Umbilical cord (tissue), 2 donors: ENCODE measurements at places on chromosomes 12 and 14.

GRCh38 chr14:89251061-89251460 is 166.0 kb downstream of the FOXN3 start:
- DNase-seq: no peak

GRCh38 chr14:82431031-82431430 is 897.4 kb upstream of the SEL1L start:
- no peak for DNase-seq

DNA sequence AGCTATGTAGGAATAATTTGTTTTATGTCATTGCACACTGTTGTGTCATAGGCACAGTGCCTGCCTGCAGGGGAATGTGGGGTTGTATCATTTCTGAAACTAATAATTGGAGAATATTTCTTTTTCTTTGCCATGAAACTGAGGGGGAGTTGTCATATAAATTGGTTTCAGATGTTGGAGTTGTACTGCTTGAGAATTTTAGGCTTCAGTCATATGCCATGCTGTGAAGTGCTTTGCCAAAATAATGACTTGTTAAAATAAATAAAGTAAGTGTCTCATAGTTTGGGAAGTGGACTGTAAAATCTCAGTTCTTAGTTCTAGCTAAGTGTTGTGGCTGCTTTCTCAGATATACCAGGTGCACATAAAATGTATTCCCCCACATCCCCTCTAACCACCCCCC is 116.8 kb downstream of the DAAM1 start:
- DNase-seq: no peak

DNA sequence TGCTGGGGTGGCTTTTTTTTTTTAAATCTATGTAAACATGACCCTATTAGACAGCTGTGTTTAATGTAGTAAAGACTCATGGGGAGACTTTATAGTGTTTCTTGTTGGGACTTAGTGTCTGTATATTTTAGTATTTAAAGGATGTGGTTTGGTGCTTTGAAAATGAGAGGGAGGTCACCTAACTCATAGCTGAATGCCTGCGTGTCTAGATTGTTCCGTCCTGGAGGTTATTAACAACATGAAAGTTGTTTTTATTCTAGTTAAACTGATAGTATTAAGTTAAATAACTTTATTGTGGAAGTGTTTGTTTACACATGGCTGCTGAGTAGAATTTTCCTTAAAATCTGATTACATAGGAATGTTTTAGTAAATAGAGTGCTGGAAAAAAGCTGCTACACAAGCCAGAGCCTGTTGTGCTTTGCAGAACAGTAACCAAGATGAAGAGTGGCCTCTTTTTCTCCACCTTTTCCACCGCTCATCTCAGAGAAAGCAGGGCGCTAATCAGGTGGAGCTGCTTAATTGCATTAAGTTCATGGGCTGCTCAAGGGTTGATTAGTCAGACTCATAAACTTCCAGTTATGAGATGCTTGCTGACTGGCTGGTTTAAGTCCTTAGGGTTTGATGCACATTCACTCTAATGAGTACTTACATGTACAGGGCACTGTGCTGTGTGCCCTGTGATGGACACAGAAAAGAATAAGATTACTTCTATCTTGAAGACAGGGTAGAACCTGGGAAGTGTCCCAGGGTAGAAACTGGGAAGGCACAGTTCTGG is 62.7 kb downstream of the FBXO34 start:
- DNase-seq: no peak

DNA sequence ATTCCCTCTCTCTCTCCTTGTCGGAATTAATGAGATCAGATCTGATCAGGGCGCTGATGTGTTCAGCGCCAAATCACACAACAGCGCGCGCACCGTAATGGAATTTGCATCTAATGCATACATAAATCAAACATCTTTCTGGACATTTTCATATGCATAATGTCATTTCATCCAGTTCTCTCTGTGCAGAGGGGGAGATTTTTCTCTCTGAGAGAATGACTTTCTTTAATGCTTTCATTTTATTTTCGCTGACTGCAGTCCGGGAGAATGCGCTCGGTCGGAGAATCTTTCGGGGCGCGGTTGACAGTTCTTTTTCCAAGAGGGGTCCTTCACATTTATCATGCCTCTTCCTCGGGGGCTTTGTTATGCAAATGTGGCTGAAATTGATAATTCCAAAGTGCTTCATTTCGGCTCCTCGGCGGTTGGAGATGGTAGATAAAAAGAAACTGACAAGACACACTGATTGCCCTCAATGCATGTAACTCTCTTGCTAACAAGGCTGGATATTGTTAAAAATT is 615.9 kb downstream of the VRK1 start:
- DNase-seq: no peak

GRCh38 chr12:52310622-52311284 is 10.4 kb downstream of the KRT83 start:
- DNase-seq: no peak

DNA sequence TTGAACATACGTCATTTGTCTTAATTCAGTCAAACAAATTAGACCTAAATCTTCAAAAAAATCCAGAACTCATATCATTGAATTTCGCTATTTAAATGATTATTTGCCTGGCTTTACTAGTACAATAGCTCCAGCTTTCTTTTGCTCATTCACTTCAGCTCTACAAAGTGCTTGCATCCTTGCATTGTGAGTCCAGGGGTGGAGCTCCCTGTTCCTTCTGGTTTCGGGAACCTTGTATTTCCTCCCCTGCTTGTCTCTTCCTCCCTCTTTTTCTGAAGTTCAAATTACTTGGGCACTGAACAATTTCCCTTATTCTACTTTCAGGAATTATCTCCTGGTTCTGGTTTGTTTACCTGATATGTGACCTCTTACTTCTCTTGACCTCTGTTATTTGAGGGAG is 58.1 kb upstream of the KITLG start:
- DNase-seq: peak; percentile 16

GRCh38 chr14:96268431-96269358 is 12.7 kb downstream of the BDKRB1 start:
- DNase-seq: peak; percentile 98

DNA sequence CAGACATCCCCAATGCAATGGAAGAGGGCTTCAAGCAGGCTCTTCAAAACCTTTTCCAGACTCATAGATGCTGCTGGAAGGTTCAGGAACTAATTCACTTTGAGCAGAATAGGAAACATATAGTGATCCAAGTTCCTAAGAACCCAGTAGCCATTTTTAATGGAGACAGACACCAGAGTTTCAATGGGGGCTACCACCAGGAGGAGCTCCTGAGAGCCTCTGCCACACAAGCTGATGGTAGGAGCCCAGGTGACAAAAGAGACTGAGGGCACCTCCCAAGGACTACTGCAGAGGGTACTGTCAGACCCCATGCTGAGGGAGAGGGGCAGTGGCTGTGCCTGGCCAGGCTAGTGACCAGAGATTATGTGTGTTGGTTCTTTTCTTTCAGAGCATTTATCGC is 45.9 kb downstream of the IFNG start:
- DNase-seq: no peak

DNA sequence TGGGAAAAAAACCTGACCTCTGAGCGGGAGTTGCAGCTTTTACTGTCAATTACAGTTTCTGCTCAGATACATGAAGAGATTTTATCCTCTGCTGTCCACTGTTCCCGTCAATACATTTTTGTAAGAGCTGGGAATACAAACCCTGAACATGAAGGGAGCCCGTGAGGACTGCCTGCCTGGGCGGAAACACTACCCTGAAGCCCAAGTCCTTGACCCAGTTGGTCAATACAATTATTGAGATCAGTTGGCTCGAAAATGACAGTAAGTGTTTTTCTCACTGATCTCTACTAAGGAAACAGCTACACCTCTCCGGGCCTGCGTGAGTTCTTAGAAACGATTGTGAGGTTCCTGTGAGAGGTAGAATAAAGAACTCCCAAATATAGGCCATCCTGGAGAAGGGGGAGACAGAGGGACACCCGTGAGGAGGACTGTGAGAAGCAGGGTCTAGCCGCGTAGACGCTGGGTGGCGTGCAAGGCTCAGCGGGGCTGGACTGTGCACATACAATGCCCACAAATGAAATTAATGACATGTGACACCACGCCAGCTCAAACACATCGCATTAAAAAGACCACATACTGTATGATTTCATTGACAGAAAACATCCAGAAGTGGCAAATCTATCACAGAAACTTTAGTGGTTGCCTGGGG is 509.5 kb downstream of the TMEM132D start:
- no peak for DNase-seq

- DNase-seq: no peak
These were observed 140.8 kb upstream of the CNTN1 start for GRCh38 chr12:40551466-40551865.

- DNase-seq: no peak
These were observed 6.4 kb upstream of the ARF6 start for GRCh38 chr14:49886523-49886922.

DNA sequence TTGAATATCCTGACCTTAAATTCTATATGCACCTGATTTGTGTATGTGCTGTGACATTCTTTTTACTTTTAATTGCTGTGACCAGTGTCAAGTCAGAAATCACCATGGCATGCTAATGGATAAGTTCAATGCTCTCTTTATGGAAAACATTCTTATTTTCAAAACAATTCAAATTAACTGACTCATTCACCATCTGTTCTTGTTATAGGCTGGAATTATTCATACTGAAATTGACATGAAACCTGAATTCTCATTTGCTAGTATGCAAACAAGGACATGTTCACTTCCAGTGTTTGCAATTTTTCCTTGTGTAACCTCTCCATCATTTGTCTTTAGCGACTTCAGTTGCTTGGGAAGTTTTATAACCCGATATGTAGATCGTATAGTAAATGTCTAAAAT is at the start of gene TAS2R30:
Gene TAS2R30, minus strand, starts transcription at position 340 of the 400 bp plus-strand sequence. CDS start 400 bp downstream, outside the sequence.
- no peak for DNase-seq

DNA sequence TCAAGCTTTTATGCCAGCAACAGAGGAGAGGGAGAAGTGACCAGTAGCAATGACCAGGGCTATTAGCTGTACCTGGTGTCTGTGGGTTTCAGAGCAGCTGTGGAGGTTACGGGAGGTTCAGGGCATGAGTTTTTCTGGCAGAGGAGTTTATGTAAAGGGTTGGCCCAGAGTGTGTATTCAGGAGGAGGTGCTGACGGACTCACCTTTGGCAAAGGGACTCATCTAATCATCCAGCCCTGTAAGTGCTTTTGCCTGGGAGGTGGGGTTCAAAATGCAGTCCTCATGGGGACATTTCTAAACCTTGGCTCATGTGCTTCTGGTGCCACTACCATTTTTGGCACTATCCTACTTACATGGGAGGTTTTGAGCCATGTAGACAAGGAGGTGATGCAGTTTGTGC is 95.3 kb downstream of the DAD1 start:
- no peak for DNase-seq

DNA sequence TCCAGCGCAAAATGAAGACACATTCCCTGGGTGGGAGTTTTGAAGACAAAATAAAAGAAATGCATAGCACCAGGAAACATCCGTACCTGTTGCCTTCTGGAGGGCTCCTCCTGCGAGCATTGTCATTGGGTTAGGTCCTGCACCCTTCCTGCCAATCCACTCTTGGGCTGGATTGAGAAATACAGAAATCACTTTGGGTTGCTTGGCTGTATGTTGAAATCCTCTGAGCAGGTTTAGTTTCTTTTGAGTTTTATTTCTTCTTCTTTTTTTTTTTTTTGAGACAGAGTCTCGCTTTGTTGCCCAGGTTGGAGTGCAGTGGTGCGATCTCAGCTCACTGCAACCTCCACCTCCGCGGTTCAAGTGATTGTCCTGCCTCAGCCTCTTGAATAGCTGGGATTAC is 67.6 kb downstream of the ARF6 start:
- DNase-seq: no peak

DNA sequence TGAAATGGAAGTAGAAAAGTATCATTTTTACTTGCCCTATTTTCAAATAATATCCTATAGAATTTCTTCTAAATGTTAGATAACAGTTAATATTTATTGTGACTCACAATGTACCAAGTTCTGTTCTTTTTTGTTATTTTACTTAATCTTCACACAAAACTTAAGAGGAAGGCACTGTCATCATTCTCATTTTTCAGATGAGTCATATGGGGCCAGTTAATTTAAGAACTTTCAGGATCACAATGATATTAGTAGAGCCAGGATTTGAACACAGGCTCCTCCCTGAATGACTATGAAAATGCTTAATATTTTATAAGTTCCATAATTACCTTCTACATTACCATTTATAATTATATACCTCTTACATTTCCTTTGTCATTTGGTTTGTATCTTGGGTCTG is 10.4 kb upstream of the TMEM260 start:
- no peak for DNase-seq

DNA sequence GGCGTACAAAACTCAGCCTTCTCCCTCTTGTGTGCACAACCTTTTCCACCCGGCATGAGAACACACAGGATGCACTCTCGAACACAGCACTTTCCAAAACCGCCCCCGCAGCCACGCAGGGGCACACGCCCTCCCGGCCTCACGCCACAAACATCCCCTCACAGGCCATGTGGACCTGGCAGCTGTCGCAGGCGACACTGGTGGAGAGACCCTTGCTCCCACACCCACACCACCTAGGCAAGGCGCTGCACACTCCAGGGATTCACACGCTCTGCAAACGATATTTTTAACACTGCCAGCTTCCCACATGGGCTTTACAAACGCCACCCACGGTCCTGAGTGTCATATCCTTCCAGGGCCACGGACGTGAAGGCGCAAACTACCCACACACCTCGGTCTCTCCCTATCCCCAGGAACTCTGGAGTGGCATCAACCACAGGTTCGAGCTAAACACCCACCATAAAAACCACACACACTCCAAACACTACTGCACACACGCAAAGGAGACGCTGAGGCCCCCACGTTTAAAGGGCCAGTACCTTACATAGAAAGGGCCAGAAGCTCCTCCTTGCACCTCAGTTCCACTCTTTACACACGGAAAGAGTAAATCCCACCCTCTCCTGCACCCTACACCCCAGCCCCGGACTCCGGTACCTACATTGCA is 12.4 kb upstream of the ITGB7 start:
- peak; percentile 66 for DNase-seq

DNA sequence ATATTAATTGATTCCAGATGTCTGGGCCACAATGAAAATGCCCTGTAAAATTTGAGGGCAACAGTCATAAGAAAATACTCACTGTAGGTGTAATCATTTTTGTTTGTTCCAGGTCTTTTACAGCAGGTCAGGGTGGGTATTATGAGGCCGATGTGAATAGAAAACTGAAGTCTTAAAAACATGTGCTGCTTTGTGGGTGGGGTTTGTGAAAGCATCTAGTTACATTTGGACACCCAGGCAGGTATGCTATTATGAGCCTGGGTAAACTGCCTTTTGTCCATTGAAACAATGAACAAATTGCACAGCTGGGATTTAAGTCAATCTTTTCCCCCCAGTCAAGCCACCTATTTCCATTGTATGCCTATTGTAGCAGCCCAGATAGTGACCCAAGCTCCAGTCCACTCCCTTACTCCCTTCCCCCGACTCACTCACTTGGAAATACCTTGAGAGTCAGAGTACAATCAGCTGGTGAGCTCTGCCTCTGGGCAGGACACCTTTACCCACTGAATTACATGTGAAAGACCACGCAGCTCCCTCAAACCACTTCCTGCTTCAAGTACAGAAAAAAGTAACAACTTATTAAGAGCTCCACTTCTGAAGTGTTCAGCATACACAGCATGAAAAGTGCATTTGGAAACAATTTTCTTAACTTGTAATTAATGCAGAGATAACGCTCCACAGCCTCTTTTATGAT is 1.8 kb downstream of the IGF1 start:
- no peak for DNase-seq

- peak; percentile 38 for DNase-seq
These were observed 49.4 kb downstream of the CCNK start for GRCh38 chr14:99530407-99531155.

GRCh38 chr12:39807043-39807442 is 187.4 kb upstream of the ABCD2 start:
- DNase-seq: no peak
